ENCODE measurements at places on chromosomes 6 and 20.

DNA sequence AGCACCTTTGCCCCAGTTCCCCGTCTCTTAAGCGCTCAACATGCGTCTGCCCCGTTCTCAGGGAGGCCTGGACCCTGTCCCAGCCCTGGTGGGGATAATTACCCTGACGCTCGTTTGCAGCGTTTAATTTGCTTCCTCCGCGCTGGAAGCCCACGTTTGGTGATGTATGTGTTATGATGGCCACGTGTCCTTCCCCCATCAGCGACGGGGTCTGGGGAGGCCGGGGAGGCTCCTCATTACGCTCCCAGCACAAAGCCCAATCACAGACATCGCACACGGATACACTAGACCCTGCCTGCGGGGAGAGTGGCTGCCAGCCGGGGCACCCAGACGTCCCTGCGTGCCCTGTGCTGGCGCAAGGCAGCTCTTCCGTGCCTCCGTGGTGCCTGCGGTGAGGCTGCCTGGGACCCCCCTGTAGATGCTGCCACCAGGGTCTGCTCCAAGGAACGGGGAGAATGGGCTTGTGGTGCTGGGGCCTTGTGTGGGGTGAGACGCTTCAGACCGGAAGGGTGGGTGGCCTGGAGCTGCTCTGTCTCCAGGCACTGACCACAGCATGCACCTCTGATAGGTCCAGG lies 10.2 kb upstream of the CHRNA4 start:
- DNase-seq = no peak

- DNase-seq = no peak
Measured at GRCh38 chr6:165744555-165745228, 81.7 kb upstream of the PDE10A start.

DNA sequence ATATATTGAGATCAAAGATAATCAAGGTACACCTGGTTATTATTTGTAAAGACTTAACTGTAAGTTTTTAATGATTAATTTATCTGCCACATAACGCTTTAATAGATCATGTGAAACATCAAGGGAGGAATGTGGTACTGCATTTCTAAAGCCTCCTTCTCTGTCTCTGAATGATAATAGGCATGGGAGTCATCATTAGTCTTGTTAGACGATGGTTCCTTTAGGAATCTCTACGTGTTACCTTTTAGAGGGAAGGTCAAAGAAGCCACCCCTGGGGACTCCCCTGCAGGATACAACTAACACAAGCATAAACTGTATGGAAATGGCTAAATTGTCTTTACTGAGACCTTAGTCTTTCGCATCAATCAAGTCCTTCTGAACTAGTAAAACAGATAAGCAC lies 173.6 kb upstream of the MCHR2 start:
- DNase-seq = no peak

DNA sequence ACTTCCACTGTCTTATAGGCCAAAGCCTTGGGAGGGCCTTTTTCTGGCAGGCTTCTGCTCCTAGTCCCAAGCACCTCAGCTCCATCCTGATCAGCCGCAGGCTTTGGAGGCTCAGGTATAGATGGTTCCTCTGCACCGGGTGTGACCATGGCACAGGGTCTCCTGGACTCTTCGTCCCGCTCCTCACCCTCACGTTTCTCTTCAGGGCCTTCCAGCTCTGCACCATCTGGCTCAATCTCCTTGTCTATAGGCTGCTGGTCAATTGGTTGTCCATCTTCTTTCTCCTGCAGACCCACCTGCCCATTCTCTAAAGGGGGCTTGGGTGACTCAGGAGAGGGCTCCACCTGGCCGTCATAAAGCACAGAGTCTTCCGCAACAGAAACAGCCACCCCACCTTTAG lies 37.0 kb downstream of the BFSP1 start:
- no peak for DNase-seq

DNA sequence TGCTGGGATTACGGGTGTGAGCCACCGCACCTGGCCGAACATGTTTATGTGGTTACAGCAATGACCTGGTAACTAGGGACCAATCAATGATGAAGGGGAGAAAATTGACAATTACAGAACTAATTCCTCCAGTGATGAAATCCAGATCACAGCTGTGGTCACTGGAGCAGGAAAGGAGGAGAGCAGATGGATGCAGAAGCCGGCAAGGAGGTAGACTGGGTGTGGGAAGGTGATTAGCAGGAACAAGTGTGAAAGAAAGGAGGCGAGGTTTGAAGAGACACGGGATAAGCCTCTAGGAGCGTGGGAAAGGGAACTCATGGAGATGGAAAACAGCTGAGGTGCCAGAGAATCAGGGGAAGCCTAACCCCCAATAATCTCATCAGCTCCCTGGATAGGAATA lies 17.2 kb upstream of the SPAG4 start:
- no peak for DNase-seq

DNA sequence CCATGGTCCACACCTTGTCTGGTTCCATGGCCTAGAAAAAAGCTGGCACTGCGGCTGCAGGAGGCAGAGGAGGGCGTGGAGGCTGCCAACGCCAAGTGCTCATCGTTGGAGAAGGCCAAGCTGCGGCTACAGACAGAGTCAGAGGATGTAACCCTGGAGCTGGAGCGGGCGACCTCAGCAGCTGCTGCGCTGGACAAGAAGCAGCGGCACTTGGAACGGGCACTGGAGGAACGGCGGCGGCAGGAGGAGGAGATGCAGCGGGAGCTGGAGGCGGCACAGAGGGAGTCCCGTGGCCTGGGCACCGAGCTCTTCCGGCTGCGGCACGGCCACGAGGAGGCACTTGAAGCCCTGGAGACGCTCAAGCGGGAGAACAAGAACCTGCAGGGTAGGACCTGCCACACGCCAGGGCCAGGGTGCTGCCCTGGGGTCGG lies 43.4 kb downstream of the MYH7B start:
- DNase-seq = no peak
